IMR-90 (cell line): ENCODE measurements at places on chromosomes 1 and 21. TPM values are rescaled to one million over a fixed set of nuclear protein-coding genes. Genes with fewer than 3 reads are reported as not detected.

- no peak overlapping the region for H3K27ac ChIP-seq
- DNase-seq, result peak; percentile 79
- no peaks in the 10 kb centered on the region for H3K36me3 ChIP-seq
- H3K4me3 ChIP-seq, result no peak overlapping the region
These were observed 341.1 kb upstream of the RUNX1 start for GRCh38 chr21:35390013-35390776.

DNA sequence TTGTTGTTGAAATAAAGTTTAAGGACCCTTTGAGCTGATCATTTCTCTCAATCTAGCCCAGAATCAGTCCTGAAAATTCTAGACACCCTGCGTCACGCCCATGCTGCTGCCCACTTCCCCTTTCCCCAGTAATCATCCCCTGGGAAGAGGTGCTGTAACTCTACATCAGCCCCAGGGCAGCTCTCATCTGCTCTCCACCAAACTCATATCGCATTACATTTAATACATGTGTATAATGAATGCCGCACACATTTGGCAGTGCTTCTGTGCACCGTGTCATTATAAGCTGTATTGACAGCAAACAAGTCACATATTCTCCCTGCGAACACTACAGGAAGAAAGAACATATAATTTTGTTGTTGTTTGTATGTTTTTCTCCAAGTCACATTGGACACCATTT is 539.7 kb upstream of the DAB1 start:
- no peak for DNase-seq
- no peaks in the 10 kb centered on the region for H3K27me3 ChIP-seq
- no peaks in the 10 kb centered on the region for H3K4me1 ChIP-seq
- no peak overlapping the region for H3K4me3 ChIP-seq

- no peaks in the 10 kb centered on the region for H3K4me1 ChIP-seq
- no peak overlapping the region for H3K4me3 ChIP-seq
- no peaks in the 10 kb centered on the region for H3K36me3 ChIP-seq
These were observed 5.5 kb downstream of the PTGFRN start for GRCh38 chr1:116915086-116915661.

TUFT1 gene
- 30.3 and 33.3 TPM in 2 replicates for total RNA-seq

- H3K27ac ChIP-seq, result no peak overlapping the region
- no peak overlapping the region for H3K4me3 ChIP-seq
- no peaks in the 10 kb centered on the region for H3K36me3 ChIP-seq
- no peaks in the 10 kb centered on the region for H3K4me1 ChIP-seq
These were observed 13.8 kb downstream of the ADORA3 start for GRCh38 chr1:111489604-111490003.

DNA sequence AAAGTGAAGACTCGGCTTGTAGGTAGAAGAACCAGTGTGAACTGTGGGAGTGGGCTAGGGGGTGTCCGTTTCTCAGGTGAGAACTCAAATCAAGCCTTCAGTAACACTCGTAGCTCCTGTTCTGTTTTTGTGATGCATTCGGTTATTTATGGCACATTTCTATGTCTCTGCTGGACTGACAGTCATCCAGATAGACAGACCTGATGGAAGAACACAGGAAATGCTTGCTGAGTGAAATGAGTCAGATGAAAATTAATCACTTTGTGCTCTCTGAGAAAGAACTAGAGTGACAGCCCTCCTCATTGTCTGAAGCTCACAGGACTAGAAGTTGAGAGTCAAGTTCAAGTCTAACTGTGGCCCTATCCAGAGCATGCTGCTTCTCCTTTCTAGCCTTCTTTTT is 360.1 kb upstream of the PLXNA2 start:
- H3K36me3 ChIP-seq, result no peaks in the 10 kb centered on the region
- H3K27me3 ChIP-seq, result no peaks in the 10 kb centered on the region
- H3K4me1 ChIP-seq, result no peaks in the 10 kb centered on the region
- H3K27ac ChIP-seq, result no peak overlapping the region

ARHGEF16 gene
- total RNA-seq, result 0.18 TPM in 1 of 2 replicates, not detected in the other

DNA sequence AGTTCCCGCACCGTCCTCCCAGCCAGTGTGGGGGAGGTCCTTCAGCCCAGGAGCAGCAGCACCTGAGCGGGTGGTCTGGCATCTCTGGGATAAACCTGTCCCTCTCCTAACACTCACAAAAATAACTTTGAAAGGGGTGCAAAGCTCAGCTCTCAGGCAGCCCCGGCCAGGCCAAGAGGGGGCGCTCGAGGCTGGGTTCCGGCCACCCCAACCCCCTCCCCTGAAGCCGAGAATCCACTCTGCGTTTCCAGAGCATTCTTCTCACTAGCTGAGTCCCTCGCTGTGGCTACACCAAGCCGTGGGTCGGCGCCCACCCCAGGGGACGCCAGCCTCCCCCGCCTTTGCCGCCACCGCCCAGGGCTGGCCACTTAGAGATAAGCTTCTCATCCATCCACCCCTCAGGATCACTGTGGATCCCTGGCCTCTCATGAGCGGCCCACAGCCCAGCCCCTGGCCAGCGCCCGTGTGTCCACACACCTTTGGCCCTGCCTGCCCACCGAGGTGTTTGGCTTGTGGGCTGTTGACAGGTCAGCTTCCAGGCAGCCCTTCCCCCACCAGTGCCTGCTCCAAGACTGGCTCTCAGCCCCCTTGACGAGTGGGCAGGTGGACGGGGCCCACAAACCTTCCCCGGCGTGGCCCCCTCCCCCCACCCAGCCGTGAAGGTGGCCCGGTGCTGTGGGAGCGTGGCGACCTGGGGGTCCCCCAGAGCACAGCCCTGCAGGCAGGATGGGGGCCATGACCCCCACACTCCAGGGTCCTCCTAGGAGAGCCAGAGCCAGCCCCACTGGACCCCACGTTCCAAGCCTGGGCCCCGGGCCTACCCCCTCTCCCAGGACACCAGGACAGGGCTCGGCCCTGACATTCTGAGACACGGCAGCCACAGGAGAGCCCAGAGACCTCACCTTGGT is 1.9 kb downstream of the FTCD start:
- DNase-seq, result no peak
- H3K27me3 ChIP-seq, result no peaks in the 10 kb centered on the region
- H3K36me3 ChIP-seq, result no peaks in the 10 kb centered on the region
- H3K4me1 ChIP-seq, result peaks cover 2% of the 10 kb centered on the region
- H3K27ac ChIP-seq, result no peak overlapping the region
- no peak overlapping the region for H3K4me3 ChIP-seq

LCA5L gene
- total RNA-seq, result 0.18 and 0.28 TPM in 2 replicates

DNA sequence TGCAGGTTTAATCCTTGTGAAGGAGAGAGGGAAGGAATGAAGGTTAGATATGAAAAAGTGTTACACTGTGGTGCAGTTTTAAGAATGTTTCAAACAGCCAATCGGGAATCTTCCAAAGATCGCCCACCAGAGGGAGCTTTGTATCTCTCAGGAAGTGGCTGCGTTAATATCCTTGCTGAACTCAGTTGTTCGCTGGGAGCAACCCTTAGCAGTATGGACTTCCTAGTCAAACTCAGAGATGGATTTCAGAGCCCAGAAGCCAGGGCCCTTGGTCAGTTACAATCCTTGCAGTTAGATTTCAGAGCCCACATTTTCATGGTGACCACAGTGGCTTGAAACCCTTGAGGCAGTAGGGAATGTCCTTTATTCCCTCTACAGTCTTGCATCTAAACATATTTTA is 136.2 kb downstream of the NTNG1 start:
- H3K36me3 ChIP-seq, result no peaks in the 10 kb centered on the region
- no peak overlapping the region for H3K27ac ChIP-seq
- DNase-seq, result peak; percentile 36
- no peaks in the 10 kb centered on the region for H3K27me3 ChIP-seq

DNA sequence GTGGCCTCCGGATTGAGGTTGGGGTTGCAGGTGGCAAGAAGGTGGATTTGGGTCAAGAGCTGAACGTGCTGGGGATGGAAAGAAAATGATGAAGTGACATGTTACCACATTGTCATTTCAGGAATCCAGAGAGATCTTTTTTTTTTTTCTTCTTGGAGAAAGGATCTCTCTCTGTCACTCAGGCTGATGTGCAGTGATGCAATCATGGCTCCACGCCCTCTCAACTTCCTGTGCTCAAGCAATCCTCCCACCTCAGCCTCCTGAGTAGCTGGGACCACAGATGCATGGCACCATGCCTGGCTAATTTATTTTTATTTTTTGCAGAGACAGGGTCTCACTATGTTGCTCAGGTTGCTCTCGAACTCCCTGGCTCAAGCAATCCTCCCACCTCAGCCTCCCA is 80.6 kb downstream of the GON4L start:
- no peaks in the 10 kb centered on the region for H3K27me3 ChIP-seq
- no peak for DNase-seq
- no peak overlapping the region for H3K4me3 ChIP-seq
- H3K27ac ChIP-seq, result no peak overlapping the region

DNA sequence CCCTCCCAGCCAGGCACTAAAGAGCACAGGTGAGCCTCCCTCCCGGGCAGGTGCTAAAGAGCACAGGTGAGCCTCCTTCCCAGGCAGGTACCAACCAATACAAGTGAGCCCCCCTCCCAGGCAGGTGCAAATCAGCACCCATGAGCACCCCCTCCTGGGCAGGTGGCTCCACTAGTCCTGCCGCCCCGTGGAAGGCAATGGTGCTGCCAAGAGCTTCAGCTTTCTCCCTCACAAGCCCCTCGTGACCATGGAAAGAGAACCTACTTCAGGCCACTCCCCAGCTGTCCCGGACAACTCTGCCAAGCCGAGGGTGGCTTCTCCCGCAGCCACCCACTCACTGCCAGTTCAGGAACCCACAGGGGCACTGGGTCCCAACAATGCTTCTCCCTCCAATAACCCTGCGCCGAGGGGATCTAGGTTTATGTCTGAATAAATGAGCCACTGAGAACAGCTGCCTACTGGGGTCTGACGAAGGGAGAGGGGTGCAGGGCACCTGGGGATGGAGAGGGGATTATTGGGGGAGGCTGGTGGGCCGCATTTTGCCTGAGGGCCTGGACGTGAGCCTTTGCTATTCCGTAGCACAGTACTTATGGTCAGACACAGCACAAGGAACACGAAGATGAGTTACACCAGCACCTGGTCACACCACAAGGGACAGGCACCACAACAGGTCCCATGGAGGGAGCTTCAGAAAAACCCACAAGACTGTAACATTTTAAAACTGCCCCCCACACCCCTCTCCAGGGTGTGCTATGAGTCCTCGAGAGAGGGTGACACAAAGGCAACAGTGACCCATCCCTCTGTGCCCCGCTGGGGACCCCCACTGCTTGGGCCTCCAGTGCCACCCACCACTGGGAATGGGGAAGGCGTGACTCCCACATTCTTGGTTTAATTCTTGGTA is 46.3 kb downstream of the PRDM15 start:
- peaks cover 19% of the 10 kb centered on the region for H3K36me3 ChIP-seq
- H3K27ac ChIP-seq, result no peak overlapping the region
- DNase-seq, result no peak
- no peak overlapping the region for H3K4me3 ChIP-seq
- H3K4me1 ChIP-seq, result no peaks in the 10 kb centered on the region

EXTL1 gene
- 0.56 and 0.90 TPM in 2 replicates for total RNA-seq

LRRIQ3 gene
- 1.8 and 3.1 TPM in 2 replicates for total RNA-seq

DNA sequence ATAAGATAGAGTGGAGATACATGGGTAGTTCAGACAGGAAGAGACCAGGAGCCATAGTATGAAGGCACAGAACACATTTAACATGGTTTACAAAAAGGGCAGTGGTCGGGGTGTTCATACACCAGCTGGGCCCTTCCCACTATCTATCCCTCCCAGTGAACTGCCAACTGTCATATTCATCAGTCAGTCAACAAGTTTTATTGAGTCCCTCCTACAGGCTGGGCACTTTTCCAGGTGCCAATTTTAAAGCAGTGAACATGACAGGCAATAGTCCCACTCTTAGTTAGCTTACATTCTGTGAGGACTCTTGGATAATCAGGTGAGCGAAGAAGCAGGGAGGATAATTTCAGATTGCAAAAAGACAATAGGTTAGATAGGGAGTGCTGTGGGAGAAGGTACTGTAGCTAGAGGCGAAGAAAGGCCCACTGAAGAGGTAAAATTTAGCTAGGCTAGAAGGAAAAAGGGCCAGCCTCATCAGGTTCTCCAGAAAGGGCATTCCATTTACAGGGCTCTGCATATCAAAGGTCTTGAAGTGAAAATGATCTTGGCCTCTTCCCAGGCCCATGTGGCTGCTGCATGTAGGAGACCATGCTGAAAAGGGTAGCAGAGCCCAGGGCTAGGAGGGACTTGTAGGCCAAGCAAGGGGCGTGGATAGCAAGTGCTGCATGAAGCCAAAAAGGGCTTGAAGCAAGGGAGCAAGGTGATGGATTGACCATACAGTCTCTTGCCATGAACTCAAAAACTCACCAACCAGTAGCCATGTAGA is 274.7 kb upstream of the SNX7 start:
- H3K27me3 ChIP-seq, result no peaks in the 10 kb centered on the region
- peaks cover 8% of the 10 kb centered on the region for H3K4me1 ChIP-seq
- H3K27ac ChIP-seq, result no peak overlapping the region
- no peaks in the 10 kb centered on the region for H3K36me3 ChIP-seq
- no peak for DNase-seq

GBP7 gene
- not detected in 2 replicates for total RNA-seq

DNA sequence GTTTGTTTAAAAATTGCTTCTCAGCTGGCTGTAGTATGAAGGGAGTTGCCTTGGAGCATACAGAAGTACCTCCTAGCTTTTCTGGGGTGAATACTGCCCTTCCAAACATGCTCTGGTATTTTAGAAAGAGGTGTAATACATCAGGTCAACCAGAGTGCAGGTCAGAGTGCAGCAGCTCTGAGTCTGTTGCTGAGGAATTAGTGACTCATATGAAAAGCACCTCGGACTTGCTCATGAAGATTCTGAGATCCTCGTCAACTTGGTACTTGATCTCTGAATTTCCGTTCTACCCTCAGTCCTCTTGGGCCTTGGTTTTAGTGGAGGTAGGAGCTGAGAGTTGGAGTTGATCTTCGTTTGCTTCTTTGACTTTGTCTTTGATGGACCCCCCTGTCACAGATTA is 67.3 kb downstream of the NOS1AP start:
- H3K4me1 ChIP-seq, result peaks cover 12% of the 10 kb centered on the region
- no peaks in the 10 kb centered on the region for H3K36me3 ChIP-seq
- no peaks in the 10 kb centered on the region for H3K27me3 ChIP-seq
- DNase-seq, result peak; percentile 85

DNA sequence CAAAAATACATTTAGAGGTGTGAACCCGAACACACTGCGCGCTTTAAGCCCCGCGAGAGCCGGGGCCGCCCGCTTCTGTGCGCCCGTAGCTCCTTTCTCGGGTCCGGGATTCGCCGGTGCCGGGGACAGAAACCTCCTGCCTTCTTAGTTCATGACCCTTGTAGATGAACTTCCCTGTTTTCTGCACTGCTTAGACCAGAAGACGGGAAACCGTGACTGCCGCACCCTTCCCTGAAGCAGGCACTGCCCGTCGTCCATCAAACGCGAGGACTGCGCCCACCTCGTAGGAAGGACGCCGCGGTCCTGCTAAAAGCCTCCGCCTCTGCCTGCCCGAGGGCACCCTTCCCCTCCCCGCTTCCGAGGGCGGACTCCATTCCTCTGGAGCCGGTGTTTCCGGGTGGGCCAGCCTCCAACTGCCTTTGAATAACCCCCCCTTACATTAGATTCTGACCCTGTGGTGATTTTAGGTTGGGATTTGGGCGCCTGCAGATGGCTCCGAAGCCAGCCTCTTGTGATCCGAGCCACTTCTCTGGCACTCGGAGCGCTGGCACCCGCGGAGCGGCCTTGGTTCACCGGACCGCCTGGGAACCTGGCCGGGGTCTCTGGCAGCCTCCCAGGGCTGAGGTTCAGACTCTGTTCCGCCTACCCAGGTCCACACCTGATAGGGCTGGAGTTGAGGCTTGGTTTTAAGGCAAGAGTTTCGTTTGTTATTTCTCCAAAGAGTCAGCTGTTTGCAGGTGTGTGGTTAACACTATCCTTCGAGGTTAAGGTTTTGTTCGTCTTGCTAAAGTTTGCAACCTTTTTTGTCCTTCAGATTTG is 1.2 kb upstream of the PTTG1IP start:
- peak overlapping the region; percentile 75; the same call in 1 of the 2 replicates for H3K27ac ChIP-seq
- peak overlapping the region; percentile 77 for H3K4me3 ChIP-seq
- no peak for DNase-seq
- no peaks in the 10 kb centered on the region for H3K36me3 ChIP-seq
- peaks cover 12% of the 10 kb centered on the region for H3K4me1 ChIP-seq
